Hematopoietic multipotent progenitor cell treated with erythropoietin and hydrocortisone succinate and interleukin-3 and kit ligand, for 17 days (in vitro differentiated cells): ENCODE measurements at places on chromosomes 11 and 22.

- DNase-seq: no peak
Observed at GRCh38 chr22:30861688-30862552, 106.7 kb downstream of the MORC2 start.

GRCh38 chr11:123382555-123383074, 47.5 kb upstream of the GRAMD1B start:
- no peak for DNase-seq

- no peak for DNase-seq
Observed at GRCh38 chr22:44108806-44109385, 71.8 kb upstream of the PARVG start.

DNA sequence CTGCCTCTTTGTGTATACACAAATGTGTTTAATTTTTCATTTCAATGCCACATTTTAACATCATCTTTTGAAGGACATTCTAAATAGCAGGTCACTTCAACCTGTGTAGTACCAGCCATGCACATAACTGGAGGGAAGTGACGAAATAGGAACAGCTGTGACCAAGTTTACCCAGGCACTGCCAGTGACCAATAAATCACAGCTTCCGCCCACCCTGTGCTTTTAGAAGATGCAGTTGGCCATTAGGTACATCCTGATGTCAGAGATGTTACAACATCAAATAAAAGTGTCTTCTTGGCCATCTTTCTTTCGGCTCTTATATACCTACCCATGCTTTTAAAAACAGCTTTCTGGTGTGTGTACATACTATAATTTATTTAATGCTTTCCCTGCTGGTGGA, 7.8 kb downstream of the LDLRAD3 start:
- DNase-seq: no peak

GRCh38 chr11:93529707-93530467, 13.3 kb downstream of the SMCO4 start:
- no peak for DNase-seq

DNA sequence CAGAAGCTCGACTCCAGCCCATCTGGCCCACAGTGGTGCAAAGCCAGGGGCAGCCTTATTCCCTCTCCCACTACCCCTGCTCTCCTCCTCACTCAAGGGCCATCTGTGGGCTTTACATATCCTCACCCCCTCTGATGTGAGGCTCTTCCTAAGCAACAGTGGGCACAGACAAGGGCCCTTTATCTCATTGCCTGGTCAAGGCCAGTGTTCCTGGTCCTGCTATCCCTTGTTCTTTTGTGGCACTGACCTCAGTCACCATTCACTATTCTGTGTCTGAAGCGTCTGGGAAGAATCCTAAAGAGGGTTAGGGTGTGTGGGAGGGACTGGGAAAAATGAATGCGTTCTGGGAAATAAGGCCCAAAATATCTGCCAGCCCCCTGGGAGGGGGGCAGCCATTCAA, 7.3 kb downstream of the DNAL4 start:
- no peak for DNase-seq

GRCh38 chr22:27309697-27310096, 491.9 kb downstream of the MN1 start:
- DNase-seq: no peak

GRCh38 chr22:42173183-42173926, 42.7 kb upstream of the CYP2D6 start:
- no peak for DNase-seq

DNA sequence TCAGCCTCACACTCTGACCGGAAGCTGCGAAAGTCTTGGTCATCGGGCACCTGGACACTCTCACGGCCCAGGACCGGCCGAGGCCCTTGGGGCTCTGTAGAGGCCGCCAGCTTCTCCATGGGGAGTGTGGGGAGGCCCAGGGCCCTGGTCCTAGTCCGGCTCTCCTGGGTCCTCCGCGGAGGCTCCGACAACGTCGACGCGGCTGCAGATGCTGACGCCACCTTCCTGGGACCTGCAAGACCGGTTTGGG, 12.9 kb downstream of the STARD10 start:
- no peak for DNase-seq

DNA sequence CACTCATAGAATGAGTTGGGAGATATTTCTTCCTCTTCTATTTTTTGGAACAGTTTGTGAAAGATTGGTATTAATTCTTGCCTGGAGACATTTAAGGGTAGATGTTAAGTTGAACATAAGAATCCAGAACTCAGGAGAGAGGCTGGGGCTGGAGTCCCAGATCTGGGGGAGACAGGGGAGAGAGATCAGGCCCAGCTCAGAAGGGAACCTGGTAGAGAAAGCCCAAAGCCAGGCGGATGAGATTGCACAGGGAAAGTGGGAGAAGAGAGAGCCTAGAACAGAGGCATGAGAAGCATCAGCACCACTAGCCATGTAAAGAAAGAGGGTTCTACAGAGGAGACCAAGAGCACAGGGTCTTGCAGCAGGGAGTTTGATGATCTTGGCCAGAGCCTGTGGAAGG, 13.0 kb upstream of the GNAZ start:
- no peak for DNase-seq

DNA sequence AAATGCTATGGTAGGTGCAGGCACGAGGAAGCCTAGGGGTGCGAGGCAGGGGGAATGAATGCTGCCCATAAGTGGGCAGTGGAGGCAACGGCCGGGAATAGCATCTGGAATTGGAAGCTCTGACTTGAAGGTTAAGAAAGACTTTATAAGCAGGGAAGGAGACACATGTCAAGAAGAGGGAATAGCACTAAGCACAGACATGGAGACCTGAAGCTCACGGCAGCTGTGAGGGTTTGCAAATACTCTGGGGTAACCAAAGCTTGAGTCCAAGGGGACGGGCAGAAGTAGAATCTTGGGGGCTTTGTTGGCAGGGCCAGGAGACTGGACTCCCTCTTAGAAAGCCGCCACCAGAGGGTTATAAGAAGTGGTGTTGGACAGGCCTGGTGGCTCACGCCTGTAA, 112.6 kb downstream of the CEP164 start:
- DNase-seq: no peak

- no peak for DNase-seq
Observed at GRCh38 chr22:27512283-27512761, 289.2 kb downstream of the MN1 start.

GRCh38 chr22:39152511-39153219, at the start of gene CBX7:
Gene CBX7 (minus strand): TSS chr22:39152680. CDS start chr22:39152444, 236 bp downstream.
- DNase-seq: peak; percentile 95

- no peak for DNase-seq
Observed at GRCh38 chr22:49545606-49546005, 282.1 kb downstream of the BRD1 start.

GRCh38 chr11:86620891-86621521, 51.4 kb downstream of the ME3 start:
- DNase-seq: no peak

GRCh38 chr11:97009613-97010012, 619.8 kb downstream of the JRKL start:
- DNase-seq: no peak

DNA sequence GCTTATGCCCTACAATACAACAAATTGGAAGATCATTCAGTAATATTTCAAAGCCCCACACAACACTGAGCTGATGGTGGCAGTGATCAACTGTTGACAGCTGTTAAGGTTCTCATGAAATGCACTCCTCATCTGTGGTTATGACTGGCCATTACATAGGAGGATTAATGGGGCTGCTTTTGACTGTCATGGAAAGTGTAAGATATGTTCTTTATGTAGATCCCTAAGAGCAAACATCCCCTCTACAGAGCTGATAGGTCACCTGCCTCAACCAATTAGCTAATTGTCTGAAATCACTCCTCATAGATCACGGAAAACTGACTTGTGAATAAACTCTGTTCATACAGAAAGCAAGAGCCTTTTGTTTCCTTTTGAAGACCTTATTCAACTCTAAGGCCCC, 78.1 kb downstream of the GAB2 start:
- no peak for DNase-seq

DNA sequence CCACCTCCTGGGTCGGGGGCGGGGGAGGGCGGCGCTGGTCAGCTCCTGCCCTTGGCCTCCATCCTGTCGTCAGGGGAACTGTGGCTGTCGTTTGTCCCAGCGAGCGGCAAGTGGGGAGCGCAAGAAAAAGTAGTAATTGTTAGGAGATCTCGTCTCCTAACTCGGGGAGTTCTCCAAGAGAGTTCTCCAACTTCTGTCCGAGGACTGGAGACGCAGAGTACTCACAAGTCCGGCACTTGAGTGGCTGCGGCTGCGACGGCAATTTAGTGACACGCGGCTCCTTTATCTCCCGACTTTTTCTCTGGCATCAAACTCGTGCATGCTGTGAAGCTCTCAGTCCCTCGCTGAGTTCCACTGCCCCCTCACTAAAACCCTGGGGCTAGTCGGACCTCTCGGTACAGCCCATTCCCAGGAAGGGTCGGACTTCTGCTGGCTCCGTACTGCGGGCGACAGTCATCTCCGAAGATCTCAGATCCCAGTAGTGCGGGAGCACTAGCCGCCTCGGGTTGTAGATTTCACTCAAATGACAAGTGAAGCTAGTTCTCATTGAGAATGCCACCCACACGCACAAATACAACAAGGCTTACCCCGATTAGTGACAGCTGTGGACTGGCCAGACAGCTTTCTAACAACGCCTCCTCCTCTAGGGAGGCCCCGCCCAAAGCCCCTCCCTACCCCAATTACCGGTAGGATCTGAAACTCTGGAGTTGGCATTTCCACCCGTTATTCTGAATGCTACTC, at the start of gene PGR:
TSS of gene PGR (minus strand) at position 611 of the 741 bp plus-strand sequence. CDS start 743 bp downstream, outside the sequence.
- DNase-seq: no peak

DNA sequence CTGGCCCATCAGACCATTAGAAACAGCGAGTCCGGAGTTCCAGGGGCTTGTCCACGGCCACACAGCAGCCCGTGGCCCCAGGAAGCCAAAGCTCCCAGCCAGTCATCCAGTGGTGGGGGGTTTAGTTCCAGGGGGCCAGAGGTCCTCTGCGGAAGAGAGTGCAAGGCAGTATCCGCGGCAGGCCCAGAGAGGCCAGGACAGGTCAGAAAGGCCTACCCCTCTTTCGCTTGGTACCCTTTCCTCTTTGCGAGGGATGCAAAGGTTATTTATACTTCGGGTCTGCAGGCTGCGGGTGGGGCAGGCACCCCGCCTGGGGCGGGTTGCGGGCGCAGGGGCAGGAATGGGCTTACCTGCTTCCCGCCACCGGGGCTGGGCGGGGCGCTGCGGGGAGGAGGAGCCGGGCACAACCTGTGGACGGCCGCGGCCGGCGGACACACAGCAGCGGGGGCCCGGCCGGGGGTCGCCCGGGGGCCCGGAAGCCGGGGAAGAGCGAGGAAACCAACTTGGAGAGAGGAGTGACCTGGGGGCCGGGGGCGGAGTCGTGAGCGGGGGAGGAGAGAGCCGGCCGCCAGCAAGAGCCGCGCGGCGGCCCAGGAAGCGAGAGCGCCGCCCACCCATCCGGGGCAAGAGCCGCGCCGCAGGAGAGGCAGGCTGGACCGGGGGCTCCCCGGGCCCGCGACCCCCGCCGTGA, at the start of gene SH3BP1:
TSS of gene SH3BP1 (plus strand) at position 600 of the 691 bp plus-strand sequence. CDS start 119 bp downstream, outside the sequence.
- DNase-seq: no peak
